Epithelial cell of prostate (primary cell): ENCODE measurements at places on chromosomes 11 and 22.
A peak's percentile ranks its signal among the peaks of the same experiment; 100 is the strongest.

DNA sequence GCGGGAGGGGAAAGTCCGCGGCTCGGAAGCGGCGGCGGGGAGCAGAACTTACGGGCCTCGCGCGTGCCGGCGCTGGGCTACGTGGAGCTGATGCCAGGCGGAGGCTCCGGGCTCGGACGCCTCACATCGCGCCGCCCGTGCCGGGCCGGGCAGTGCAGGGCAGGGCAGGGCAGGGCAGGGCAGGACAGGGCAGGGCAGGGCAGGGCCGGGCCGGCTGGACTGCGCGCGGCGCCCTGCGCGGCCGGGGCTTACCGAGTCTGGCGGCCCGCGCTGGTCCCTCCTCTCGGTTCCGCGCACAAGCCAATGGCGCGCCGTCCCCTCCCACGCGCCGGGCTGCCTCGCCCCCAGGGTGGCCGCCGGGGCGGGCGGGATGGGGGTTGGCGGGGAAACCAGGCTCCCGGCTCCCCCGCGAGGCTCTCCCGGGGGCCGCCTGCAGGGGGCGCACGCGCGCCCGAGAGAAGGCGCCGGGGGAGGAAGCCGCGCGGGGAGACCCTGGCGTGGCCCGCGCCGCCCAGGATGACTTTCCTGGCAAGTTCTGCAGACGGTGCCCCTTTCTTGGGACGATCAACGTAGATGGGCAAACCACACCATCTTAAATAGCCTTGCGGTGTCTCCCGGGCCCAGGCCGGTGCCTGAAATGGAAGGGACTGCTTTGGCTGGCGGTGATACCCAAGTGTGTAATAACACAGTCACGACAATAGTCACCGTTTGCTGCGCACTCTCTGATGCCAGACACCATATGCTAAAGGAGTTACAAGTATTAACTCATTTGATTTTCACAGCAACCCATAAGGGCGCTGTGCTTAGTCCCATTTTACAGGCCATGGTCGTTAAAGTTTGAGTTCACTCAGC is at the start of gene TP53I11:
Gene TP53I11 (minus strand): TSS at position 259 of the 852 bp plus-strand sequence. CDS start 12,548 bp downstream, outside the sequence.
- no peak for DNase-seq

DNA sequence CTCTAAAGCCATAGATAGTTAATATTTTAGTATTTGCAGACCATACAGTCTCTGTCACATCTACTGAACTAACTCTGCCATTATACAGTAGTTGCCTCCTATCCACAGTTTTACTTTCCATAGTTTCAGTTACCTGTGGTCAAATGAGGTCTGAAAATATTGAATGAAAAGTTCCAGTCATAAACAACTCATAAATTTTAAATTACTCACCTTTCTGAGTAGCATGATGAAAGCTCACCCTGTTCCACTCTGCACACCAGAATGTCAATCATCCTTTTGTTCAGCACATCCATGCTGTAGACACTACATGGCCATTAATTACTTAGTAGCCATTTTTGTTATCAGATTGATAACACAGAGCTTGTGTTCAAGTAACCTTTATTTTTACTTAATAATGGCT is 51.7 kb upstream of the ME3 start:
- peak; percentile 60 for DNase-seq

DNA sequence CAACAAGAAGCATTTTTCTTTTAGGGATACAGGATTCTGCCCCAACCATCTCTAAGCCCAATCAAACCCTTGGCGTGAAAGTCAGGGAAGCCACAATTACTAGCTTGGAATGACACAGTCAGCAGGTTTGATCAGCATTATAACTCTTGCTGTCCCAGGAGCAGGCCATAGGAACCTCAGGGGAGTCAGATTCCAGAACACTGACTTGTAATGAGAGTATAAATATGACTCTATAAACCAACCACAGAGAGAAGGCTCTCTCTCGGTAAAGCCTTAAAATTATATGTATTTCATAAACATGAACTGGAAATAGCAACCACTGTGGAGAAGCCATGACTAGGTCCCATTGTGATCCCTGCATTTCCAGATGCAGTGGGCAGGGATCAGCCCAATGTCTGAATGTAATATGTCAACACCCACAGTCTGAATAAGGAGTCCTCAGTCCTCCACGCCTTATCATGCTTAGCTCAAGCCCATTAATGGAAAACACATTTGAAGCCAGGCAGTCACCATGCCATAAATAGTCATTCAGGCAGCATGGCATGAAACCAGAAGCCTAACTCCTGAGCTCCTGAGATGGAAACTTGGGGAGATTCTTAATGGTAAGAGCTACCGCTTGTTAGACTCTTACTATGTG is 99.1 kb upstream of the MTNR1B start:
- DNase-seq = no peak

DNA sequence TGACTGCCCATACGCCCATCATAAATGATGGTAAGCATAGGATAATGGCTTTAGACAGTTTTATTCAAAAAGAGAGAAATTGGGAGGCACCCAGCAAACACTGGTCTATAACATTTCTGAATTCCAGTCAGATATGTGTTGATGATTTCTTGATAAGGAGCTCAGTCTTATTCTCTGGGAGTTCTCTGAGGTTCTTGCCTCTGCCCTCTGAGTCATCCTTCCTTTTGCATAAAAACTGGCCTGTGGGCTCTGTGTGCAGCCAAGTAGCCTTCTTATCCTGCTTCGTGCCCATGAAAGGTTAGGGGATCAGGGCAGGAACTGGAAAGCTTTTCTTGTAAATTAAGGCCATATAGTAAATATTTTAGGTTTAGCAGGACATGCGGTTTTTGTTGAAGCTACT is 48.9 kb downstream of the FAR1 start:
- peak; percentile 2 for DNase-seq

- no peak for DNase-seq
Measured at GRCh38 chr22:48098243-48098920, 1335.9 kb downstream of the TBC1D22A start.
